T-helper 17 cell (primary cell): ENCODE measurements at places on chromosomes 5 and 9.

DNA sequence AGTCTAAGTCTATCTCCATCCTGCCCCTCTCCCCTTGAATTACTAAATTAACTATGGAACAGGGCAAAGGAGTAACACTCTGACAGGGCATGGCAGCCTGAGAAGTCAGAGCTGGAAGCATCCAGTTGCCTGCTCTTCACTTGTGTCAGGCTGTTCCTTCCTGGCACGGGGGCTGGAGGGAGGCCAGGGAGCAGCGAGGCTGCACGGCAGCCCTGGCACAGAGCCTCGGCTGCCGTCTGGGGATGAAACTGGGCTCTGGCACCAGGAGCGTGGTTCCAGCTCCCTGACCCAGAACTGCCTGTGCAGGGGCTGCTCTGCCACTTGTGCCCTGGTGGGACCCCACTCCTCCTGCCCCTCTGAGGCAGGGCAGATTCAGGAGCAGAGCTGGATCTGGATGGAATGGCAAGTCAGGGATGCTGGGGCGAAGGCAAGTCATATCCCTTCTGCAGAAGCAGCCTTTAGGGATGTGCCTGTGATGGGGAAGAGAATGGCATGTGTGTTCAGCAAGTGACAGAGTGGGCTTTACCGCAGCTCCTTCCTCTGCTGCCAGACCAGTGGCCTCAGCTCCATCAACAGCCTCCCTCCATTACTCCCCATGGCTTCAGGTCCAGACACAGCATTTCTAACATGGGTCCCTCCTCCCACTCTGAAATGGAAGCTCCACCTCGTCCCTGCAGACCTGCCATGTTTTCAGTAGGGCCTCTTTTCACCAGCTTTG lies 42.2 kb upstream of the PDE8B start:
- DNase-seq, result no peak

DNA sequence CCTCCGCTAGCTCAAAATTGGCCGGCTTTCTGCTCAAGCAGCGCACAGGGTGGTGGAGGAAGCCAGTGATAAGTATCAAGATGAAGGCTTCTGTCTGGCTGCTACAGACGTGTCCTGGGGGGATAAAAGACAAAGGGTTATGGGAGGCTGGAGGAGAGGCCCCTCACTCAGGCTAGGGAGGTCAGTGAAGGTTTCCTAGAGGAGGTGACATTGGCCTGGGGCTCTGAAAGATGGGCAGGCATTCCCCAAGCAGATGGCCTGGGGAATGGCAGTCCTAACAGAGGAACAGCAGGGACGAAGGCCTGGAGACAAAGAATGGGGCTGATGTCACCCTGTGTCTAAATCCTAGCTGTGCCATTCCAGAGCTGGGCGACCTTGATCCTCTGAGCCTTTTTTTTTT lies 32.3 kb downstream of the OLFML2A start:
- DNase-seq, result no peak

DNA sequence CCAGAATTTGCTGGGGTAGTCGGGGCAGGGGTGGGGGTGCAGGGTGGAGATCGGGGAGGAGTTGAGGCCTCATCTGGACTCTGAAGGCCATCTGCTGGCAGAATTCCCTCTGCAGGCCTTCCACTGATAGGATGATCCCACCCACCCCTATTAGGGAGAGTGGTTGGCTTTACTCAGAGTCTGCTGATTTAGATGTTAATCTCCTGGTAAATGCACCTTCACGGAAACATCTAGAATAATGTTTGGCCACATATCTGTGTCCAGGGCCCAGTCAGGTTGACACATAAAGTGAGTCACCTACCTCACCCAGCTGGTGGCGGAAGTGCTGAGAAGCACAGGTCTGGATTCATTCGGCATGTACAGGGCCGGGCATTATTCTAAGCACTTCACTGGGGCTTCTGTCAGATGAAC lies 50.0 kb downstream of the DAPK1 start:
- no peak for DNase-seq

DNA sequence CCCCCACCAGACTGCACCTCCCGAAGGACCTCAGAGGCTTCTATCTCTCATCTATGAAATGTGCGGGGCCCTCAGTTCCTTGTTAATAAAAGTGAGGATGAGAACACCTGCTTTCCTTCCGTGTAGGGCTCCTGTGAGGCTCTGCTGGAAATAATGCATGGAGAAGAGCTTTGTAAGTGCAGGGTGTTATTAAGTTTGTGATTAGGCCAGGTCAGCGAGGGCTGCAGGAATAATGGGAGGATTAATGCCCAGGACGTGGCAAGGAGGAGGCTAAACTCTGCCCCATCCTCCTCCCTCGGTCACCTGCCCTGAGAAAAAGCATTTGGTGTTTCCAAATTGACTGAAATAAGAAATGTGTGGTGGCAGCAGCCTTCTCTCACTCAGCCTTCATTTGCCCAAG lies 83.5 kb upstream of the HSPA9 start:
- DNase-seq, result no peak

GRCh38 chr9:90433398-90433941 lies 209.2 kb downstream of the DIRAS2 start:
- no peak for DNase-seq

DNA sequence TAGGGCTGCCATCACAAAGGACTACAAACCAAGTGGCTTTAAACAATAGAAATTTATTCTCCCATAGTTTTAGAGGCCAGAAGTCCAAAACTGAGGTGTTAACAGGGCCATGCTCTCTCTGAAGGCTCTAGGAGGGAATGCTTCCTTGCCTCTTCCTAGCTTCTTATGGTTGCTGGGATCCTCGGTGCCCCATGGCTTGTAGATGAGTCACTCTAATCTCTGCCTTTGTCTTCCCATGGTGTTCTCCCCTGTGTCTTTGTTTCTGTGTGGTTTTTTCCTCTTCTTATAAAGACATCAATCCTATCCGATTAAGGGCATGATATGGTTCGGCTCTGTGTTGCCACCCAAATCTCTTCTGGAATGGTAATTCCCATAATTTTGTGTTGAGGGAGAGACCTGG lies 178.8 kb upstream of the NREP start:
- DNase-seq, result no peak

- no peak for DNase-seq
Observed at GRCh38 chr9:20593105-20593504, 29.2 kb downstream of the MLLT3 start.

DNA sequence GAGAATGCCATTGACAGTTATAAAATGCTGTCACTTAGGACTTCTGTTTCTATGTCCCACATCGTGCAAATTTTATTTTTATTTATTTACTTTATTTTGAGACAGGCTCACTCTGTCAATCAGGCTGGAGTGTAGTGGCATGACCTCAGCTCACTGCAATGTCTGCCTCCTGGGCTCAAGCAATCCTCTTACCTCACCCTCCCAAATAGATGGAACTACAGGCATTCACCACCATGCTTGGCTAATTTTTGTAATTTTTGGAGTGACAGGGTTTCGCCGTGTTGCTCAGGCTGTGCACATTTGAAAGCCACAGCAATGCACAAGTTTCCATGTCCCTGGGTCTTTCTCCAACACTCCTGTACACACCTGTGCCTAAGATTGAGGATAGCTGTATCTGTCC lies 51.8 kb downstream of the ADAMTS16 start:
- no peak for DNase-seq

GRCh38 chr9:121685795-121686377 lies 34.5 kb downstream of the DAB2IP start:
- DNase-seq, result no peak

GRCh38 chr5:135553688-135554462 lies 18.1 kb upstream of the NEUROG1 start:
- no peak for DNase-seq

DNA sequence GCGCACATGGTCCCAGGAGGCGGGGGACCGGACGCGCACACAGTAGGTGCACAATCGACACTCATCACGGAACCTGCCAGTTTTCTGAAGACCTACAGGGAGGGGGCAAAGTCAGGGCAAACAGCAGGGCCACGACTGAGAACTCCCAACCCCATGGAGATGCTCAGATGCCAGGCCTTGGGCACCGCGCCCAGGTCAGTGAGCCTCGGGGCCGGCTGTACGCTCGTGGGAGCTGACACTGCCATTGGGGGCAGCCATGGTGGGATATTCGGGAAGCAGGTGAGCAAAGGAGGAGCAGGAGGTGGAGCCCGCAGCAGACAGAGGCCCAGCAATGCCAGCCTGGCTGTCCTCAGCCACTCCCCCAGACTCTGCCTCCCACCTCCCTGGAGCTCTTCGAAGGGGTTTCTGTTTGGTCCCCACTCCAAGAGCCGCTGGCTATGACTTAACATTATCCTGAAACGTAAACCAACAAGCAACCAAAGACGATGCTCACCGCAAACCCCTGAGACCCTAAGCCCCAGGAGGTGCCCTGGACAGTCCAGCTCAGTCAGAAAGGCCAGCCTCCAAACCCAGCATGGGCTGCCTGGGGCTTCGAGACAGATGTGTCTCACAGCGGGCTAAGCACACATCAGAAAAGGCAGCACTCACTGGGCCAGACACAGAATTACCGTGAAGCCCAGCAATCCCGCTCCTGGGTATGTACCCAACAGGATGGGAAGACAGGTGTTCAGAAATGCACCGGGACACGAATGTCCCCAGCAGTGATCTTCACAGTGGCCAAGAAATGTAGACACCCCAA lies 78.4 kb downstream of the VAV2 start:
- no peak for DNase-seq

- DNase-seq, result no peak
Observed at GRCh38 chr9:100554935-100555401, 22.9 kb upstream of the CAVIN4 start.

GRCh38 chr5:125044491-125045282 lies 298.2 kb upstream of the ZNF608 start:
- DNase-seq, result no peak

DNA sequence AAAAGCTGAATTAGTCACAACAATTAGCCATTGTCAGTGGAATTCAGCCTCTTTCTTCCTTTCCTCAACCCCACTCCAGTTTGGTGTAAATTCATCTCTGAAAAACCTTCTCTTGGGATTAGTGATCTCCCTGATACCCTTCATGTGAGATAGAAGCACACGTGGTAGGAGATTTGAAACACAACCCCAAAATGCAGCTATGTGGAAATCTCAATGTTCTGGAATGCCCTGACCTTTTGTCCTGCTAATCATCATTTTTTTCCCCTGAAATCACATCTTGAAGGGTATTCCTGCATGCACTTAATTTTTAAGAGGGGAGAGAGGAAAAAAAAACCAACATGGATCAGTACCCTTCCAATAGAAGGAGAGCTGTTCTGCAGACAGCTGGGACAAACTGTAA lies 612.6 kb downstream of the EBF1 start:
- no peak for DNase-seq

DNA sequence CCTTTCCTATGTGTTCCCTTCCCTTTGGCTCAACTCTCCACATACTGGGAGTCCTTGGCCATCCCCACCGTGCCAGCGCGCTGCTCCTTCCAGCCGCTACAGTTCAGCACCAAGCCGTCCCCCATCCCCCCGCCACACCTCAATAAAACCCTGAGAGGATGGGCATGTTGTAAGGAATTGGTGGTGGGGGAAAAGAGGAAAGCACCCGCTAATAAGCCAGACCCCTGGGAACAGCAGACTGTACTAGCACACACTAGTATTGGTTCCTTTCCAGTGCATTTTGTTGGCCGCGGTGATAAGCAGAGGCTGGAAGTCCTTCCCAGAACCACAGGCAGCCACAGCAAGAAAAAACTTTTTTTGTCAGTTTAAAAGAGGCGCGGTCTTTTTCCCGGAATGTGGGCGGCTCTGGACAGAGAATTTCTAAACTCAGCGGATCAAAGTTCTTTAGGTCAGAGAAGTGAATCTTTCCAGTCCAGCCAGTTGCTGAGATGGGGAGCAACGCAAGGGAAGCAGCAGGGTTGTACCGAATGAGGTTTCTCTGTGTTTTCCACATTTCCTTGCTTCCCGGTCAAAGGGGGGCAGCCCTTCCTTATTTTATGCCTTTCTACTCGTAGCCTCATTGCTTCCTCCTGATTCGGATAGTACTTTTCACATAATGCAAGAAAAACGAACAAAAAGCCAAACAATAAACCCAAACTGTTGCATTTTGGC lies 2.1 kb downstream of the CHSY3 start:
- no peak for DNase-seq

GRCh38 chr5:108642170-108642906 lies 105.4 kb upstream of the FER start:
- DNase-seq, result peak; percentile 9

DNA sequence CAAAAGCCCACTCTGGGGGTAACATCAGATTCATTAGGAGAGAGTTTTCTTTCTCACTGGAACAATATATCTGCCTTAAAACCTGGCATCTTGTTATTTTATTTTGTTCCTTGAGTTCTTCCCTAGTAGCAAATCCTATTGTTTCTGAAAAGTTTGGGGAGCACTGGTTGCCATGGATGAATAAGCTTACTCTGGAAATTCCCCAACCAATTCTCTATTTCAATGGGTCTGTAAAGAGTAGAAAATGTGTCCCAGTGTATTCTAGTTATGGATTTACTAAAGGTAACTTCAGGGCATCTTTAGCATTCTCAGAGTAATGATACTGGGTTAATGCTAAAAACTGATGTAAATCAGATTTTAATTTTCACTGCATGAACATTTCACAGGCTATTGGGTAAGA lies 94.2 kb upstream of the S1PR3 start:
- DNase-seq, result no peak

DNA sequence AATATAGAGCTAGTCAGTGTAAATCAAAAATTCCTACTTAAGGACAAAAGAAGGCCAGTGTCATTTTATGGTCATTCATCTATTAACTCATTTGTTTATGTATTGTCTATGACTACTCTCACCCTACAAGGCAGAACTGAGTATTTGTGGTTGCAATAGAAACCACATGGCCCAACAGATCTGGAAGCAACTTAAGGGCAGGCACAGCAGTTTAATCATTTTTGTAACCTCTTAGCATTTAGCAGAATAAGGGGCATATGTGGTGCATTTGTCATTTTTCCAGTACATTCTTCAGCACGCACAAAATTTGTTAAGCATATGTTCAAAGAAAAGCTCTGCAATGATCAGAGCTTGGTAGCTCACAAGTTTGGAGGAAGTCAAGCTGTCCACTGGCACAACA lies 1.1 kb downstream of the FKBP15 start:
- no peak for DNase-seq

- no peak for DNase-seq
Observed at GRCh38 chr5:173582216-173583111, 34.0 kb downstream of the BOD1 start.

- no peak for DNase-seq
Observed at GRCh38 chr9:76433836-76434235, 25.1 kb upstream of the GCNT1 start.

GRCh38 chr5:132100672-132101261 lies 27.2 kb downstream of the CSF2 start:
- DNase-seq, result no peak

DNA sequence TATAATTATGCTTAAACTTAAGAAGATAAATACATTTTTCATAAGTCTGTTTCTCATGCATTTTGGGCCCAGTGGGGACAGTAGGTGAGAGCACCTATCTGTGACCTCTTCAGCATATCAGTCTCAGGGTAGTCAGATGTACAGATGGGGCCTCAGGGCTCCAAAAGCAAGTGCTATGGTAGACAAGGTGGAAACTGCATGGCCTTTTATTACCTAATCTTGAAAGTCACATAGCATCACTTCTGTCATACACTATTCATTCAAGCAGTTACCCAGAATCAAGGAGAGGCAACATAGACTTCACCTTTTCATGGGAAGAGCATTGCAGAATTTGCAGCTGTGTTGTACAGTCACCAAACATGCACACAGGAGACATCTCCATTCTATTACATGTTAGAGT lies 94.8 kb downstream of the SV2C start:
- DNase-seq, result no peak

GRCh38 chr9:34744295-34745221 lies 34.6 kb upstream of the CCL21 start:
- no peak for DNase-seq

GRCh38 chr5:87524217-87524616 lies 111.5 kb upstream of the CCNH start:
- DNase-seq, result no peak
